ENCODE measurements at places on chromosomes 6 and 20.

- DNase-seq, result no peak
Observed at GRCh38 chr6:155832596-155832995, 377.0 kb upstream of the NOX3 start.

DNA sequence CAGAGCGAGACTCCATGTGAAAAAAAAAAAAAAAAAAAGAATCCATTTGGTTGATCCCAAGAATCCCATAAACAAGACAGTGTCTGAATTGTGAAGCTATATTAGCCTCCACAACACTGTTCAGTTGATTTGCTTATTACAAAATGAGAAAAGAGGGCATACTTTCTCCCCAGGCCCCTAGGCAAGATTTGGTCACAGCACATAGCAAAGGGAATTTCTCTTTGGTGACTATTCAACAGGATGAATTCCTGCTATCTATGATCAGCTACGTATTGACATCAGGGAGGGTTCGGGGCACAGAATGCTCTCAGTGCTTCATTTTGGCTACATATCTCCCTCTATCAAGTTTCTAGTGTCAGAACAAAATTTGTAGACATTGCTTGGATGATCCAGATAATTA is 20.2 kb upstream of the SLC22A3 start:
- no peak for DNase-seq

DNA sequence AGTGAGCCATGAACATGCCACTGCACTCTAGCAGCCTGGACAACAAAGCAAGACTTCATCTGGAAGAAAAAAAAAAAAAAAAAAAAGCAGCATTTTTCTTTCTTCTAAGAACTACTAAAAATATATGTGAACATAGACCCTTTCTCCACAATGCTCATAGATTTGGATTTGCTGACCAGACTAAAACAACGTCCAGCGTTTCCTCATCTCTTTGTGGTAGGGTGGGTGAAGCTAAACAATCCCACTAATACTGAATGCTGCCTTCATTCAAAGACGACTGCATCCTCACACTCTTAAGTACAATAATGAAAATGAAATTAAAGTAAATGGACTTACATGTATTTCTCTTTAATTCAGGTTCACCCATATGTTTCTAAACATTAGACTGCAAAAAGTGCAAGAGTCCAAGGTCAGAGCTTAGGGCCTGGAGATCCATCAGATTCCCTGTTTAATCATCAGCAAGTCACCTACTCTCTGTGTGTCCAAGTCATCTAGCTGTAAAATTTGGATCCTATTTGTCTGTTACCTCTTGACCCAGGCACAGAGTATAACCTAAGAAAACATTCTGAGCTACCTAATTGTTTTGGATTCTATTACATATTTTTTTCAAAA is 99.4 kb upstream of the NHSL1 start:
- no peak for DNase-seq

- no peak for DNase-seq
Observed at GRCh38 chr6:114690625-114691024, 347.8 kb upstream of the HS3ST5 start.

GRCh38 chr6:42090819-42091717 is 40.7 kb downstream of the TAF8 start:
- no peak for DNase-seq

DNA sequence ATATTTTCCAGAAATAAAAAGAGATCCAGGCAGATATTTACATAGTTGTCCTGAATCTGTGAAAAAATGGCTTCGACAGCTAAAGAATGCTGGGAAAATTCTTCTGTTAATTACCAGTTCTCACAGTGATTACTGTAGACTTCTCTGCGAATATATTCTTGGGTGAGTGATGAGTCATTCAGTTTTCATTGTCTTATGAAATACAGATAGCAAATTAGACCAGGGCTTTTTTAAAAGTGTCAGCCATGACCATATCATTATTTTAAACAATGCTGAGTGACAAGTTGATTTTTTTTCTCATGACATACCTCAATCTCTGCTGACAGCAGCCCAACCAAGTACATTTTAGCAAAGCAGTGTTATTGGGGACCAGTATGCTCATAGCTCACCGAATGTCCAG is 32.8 kb downstream of the TSPYL4 start:
- no peak for DNase-seq

DNA sequence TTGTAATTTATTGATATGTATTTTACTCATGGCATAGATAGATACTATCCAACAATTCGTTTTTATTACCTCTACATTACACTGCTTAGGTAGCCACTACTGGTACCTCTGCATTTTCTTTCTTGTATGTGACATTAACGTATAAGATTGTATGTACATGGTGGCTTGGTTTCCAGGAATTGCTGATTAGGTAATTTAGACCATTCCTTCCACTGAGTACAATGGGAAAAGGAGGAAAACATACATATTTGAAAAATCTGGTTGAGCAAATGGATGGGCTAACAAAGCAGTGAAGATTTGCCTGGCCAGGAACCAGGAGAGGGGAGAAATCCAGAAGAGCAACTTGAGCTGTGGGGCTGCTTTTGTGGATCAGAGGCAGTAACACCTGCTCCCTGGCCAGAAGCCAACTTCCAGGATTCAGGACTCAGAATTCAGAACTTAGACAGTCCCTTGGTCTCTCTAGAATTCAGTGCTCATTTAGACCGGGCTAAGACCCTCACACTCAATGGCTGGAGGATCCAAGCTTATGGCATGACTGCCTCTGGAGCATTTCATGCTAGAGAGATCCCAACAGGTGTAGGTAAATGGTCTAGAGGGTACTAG is 17.9 kb upstream of the MICB start:
- DNase-seq, result no peak

- no peak for DNase-seq
Observed at GRCh38 chr6:116144605-116145004, 18.7 kb upstream of the COL10A1 start.

DNA sequence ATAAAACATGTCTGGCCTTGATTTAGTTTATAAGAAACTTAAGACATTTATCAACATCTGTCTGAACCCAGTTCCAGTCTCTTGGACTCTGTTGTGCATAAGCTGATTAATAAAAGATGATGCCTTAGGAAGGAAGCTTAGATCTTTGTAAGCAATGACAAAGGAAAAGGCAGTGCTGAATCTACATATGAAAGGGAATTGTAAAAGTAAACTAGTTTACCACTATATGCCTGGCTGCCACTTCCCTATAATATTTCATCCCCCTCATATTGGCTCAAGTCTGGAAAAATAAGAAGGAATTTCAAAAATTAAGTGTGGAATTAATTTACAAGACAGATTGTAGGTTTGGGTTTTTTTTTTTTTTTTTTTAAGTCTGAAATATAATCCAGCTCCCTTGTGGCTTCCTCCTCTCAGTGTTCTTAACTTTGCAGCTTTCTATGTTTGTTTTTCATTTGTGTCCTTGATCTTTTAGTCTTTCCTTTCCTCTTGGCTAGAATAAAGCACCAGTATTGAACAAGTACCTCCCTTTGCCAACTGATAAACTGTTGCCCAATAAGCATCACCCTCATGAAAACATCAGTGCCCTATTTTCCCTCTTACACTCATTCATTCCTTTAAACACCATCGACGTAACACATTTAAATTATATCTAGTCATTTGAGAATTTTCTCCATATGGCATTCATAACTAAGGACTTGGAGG is 146.7 kb upstream of the TBX18 start:
- no peak for DNase-seq

DNA sequence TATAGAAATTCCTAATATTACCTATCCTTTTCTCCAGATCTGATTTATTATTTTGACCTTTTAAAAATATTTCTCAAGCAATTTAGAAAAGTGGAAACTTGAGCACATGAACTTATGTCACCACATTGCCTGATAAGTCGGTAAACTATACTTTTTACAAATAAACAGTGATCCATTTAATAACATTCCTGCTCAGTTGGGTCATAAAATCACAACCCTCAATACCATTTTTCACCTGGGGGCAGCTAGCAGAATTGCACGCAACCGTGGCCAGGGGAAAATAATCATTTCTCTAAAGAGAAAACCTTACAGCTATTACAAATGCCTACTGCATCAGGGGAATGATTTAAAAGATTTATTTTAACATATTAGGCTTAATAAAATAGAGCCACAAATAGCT is 614.5 kb downstream of the PHF3 start:
- DNase-seq, result no peak

- no peak for DNase-seq
Observed at GRCh38 chr20:25525295-25525694, 60.0 kb downstream of the NINL start.

GRCh38 chr6:151001387-151002056 is 136.0 kb downstream of the MTHFD1L start:
- DNase-seq, result no peak

GRCh38 chr6:84568971-84569370 is 195.4 kb downstream of the TBX18 start:
- DNase-seq, result no peak

DNA sequence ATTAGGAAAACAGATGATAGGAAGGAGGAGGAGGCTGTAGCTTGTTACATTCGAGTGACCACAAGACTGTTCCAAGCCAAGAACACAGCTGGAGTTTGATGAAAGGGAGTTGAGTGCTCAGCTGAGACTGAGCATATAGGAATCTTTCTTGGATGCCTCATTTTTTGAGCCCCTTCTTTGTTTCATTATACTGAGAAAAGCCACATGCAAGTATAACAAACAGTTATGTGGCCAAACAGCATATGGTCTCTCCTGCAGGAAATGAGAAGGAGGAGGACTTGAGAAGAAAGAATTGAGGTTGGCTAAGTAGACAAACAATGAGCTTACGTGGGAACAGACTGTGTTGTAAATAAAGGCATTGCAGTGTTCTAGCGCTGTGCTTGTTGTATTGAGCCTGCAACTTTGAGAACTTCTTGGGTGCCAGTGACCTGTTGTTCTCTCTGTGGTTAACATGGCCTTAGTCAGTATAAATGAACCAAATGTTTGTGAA is 78.3 kb downstream of the AKAP7 start:
- no peak for DNase-seq

DNA sequence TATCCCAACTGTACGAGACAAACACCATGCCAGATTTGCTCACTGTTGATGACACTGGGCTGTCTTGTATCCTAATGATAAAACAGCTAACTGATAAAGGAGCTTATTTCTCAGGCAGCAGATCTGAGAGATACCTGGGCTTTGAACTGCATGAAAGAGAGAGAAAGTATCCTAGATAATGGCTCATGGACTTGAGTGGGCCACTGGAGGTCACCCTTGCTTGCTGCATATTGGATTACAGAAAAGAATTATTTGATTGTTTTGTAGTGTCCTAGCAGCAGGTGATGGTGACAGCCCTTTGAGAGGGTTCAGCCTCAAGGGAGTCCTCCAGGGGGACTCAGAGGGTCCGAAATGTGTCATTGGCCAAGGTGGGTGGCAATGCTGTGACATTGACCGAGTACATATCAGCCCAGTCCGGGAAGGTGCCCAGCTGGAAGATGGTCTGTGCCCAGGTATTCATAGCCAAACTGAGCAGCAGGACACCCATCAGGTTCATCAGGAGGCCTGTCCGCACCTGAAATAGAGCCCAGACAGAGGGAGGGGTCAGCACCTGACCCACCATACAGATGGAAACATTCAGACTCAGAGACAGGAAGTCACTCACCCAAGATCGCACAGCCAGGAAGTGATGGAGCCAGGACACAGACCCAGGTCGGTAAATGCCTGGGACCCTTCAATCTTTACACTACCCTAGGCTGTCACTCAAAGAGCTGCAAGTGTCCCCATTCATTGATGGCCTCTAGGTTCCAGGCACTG is 9.4 kb upstream of the OCSTAMP start:
- no peak for DNase-seq

DNA sequence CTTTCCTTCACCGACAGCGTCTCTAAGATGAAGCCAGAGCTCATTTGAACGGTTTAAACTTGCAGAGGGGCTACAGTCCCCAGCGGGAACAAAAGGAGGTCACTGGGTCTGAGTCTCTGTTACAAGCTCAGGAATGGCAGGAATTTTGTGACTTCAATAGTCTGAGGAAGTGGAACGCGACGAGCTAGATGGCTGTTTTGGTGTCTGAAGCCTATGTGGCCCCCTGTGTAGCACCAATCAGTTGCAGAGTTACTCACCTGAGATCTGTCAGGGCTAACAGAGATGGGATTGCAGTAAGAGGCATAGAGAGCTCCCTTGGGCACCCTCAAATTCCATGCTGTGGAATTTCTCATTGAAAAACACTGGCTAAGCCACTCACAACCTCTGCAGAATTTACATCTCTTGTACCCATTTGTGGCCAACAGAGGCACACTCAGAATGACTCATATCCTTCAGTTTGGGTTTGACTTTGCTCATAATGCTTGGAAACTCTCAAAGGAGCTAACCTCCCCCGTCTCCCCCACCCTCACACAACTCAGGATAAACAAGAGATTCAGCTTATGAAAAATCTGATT is 7.1 kb upstream of the TCP11 start:
- DNase-seq, result no peak

GRCh38 chr6:132683543-132683942 is 24.6 kb upstream of the TAAR1 start:
- DNase-seq, result no peak

- no peak for DNase-seq
Observed at GRCh38 chr6:48919555-48919954, 543.5 kb downstream of the MMUT start.

DNA sequence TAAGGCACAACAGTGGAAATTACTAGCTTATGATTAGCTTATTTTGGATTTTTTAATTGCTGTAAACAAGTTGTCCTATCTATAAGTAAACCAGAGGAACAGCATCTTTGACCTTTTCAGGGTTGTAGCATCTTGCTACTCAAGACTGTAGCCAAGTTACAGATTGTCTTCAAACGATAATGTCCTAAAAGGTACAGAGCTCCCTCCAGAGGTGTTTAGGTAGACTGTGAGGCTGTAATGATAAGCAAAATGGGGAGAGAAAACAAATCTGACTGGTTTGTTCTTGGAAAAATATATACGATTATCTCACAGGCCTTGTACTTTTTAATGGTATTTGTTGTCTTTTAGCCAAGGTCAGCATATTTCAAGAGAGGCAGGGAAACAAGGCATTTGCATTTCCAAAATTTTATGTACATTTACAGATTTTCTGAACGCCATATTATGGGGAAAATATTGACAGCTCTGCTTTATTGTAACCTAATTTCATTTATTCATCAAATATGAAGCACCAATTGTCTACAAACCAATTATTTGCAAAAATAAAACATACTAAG is 273.4 kb downstream of the MEI4 start:
- no peak for DNase-seq

- DNase-seq, result no peak
Observed at GRCh38 chr6:53579338-53579737, 34.4 kb upstream of the GCLC start.

GRCh38 chr20:37980876-37981275 is 52.4 kb downstream of the TTI1 start:
- no peak for DNase-seq

- no peak for DNase-seq
Observed at GRCh38 chr6:105259913-105260889, 80.4 kb upstream of the POPDC3 start.

- no peak for DNase-seq
Observed at GRCh38 chr20:37392441-37393195, 46.7 kb downstream of the SRC start.

DNA sequence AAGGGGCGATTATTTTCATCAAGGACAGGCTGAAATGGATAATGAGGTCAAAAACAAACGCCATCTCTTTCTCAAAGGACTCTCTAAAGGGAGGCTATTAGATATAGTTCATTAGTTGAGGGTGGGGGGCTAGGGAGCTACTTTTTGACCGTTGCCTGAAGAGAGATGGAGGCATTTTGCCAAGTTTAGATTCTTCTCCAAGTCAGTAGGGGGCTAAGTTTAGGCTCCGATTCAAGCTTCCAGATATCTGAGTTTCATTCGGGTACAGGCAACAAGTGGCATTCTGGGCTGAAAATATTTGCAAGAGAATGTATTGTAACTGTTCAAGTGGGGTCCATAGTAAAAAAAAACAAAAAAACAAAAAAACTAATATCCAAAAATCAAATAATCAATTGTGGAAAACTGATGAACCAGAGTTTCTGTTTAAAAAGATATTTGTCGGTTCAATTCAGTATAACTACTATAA is 43.4 kb upstream of the PIM1 start:
- DNase-seq, result no peak

All from activated CD8-positive, alpha-beta memory T cell treated with anti-CD3 and anti-CD28 coated beads for 4 hours (primary cell).